Stimulated activated CD8-positive, alpha-beta memory T cell treated with anti-CD3 and anti-CD28 coated beads, Interleukin-7, amount 100 ng/mL, for 24 hours (primary cell): ENCODE measurements at places on chromosomes 11 and 22.
A peak's percentile ranks its signal among the peaks of the same experiment; 100 is the strongest.

DNA sequence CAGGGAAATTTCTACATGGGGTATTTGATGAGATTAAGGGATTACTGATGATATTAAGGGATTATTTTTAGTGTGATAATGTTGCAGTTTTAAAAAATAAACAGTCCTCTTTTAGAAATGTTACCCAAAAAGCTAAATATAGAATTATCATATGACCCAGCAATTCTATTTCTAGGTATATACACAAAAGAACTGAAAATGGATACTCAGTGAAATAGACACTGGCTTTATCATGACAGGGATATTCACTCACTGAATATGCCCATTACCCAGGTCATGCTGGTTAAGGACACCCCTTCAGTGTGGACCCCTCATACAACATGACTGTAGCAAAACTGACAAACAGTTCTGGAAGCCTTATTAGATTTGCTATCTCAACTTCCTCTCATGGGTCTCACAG, 27.8 kb downstream of the USP28 start:
- no peak for DNase-seq

- DNase-seq, result no peak
Observed at GRCh38 chr11:114160894-114161293, 101.4 kb downstream of the ZBTB16 start.

- no peak for DNase-seq
Observed at GRCh38 chr22:26910845-26911244, 253.5 kb downstream of the MIAT start.

- no peak for DNase-seq
Observed at GRCh38 chr11:15826826-15827225, 529.5 kb downstream of the SOX6 start.

DNA sequence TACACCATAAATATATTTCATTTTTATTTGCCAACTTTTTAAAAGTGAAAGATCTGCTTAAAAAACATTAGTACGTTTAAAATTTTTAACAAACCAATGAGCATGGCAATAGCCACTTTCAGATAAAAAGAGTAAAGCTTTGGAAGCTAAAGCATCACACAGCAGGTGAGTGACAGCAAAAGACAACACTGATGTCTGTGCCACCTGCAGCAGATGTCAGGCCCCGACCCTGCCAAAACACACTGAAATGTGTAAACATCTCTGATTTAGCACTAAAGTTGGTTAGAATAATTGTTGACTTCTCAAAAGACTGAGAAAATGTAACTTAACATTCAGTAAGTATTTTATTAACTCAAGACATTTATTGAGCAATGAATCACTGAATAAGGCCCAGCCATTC, 232.9 kb downstream of the DLG2 start:
- DNase-seq, result no peak

- DNase-seq, result no peak
Observed at GRCh38 chr11:2375341-2375853, 1.7 kb upstream of the CD81 start.

DNA sequence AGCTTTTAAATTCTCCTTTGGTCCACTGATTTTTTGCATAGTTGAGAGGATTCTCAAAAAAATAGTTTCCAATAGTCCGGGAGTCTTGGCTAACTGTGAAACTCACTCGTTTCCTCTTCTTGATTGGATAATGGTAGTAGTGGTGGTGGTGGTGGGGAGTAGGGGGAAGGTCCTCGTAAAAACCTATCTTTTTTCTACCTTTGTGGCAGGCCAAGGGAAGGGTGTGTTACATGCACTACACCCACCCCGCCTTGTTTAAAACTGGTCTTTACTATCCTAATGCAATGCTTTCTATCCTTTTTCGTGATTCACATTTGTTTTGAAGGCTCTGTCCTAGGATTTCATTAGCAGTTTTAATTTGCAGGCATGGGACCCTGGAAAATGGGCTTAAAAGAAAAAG, 4.8 kb downstream of the TEAD1 start:
- DNase-seq, result no peak

DNA sequence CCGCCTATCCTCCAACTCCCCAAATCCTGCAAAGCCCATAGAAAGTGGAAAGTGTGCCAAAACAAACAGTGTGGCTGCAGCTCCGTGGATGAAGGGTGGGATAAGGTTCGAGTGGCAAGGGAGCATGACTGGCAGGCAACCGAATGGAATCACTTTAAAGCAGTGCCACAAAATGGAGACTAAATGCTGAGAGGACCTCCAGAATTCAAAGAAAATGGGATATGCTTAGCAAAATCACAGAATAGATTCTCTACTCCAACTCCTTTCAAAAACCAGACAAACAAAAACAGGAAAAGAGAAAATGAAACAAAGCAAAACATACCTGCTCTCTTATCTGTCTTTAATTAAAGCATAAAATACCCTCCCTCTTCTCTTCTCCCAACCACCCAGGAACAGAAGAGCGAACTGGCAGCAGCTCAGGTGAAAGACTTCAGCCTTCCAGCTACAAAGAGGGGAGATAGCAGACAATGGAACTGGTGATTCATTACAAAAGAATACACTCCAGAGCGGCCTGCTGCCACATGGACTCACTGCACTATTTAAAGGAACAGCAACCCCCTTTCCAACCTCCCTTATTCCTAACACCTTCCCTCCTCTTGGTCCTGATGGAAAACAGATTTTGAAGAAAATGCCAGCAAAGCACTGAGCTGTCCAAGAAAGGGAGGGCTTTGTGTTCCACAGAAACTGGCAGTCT, 118.5 kb downstream of the APOL5 start:
- DNase-seq, result no peak

- DNase-seq, result no peak
Observed at GRCh38 chr11:63629426-63629825, 15.2 kb upstream of the PLAAT3 start.

- DNase-seq, result no peak
Observed at GRCh38 chr22:39361496-39361895, 11.7 kb downstream of the SYNGR1 start.

DNA sequence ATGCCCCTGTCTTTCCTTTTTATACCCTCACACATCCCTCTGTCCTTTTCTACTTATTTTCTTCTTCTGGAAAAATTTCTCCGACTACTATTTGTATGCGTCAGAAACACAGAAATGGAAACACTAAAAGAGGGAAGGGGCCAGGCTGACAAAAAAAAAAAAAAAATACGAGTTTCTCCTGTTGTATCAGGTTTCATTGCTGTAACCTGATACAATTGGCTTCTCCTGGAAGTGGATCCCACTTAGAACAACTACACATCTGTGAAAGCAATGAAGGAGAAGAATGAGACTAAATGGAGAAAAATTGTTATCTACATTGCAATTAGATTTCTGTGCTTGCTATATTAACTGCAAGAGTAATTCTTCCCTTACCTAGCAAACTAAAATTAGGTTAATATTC, 393.9 kb downstream of the GUCY1A2 start:
- DNase-seq, result no peak

- no peak for DNase-seq
Observed at GRCh38 chr22:37239336-37240239, 4.5 kb downstream of the RAC2 start.

DNA sequence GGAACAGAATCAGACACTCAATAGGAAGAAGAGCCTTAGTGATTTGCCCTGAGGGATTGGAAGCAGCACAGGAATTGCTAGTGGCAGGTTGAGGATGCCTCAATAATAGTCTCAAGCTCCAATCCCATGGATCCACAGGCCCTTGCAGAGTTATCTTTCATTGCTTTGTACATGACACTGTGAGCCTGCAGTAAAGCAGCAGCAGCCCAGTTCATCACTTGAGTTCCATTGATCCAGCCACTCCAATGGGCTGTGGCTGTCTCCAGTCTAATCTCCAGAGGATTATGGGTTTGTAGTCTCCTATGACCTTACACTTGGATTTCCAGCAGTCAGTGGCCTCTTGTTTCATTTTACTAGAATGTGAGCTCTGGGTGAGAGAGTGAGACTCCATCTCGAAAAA, 45.4 kb downstream of the AAMDC start:
- DNase-seq, result no peak

DNA sequence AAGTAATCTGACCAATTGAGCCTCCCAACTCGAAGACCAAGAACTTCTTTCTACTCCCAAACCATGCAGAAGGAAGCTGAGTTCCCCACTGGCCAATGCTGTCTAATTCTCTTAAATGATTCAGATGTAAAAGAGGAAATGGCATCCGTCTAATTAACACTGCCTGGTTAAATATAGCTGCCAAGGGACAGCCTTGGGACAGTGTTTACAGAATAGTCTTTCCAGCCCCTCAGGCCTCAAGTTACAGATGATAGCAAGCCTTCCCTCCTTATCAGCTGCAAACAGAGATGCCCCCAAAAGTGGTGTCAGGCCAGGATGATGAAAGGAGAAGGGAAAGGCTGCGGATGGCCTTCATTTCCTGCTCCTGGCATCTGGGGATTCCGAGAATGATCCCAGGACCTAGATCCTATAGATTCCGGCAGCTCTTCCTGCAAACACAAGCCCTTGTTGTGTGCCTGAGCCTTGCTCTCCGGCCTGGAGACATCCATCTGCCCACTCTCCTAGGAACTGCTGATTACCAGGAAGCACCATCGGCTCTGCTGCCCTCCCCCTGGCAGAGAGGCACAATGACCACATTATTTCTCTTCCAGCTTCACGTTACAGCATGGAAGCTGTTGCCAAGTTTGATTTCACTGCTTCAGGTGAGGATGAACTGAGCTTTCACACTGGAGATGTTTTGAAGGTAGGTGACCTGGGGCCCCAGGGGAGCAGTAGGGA, 13.5 kb upstream of the TMA7B start:
- DNase-seq, result no peak

DNA sequence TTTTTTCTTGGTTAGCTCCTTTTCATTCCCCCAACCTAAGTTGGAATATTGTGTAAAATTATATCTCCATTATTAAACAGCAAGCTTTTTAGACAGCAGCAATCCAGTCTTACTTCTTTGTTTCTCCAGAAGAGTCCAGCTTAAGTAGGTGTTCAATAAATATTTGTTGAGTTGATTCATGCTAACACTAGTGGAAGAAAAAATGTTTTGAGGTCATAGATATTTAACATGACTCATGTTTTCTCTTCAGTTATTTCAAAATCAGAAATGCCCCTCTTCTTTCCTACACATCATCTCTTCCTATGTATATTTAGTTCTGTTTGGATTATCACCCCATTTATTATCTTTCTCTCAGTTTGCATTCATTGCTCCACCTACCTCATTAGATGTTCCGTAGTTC, 20.3 kb downstream of the CCDC83 start:
- DNase-seq, result no peak

- DNase-seq, result no peak
Observed at GRCh38 chr11:118918686-118919280, 6.9 kb downstream of the BCL9L start.

- no peak for DNase-seq
Observed at GRCh38 chr11:117906126-117906525, 23.1 kb downstream of the TMPRSS13 start.

DNA sequence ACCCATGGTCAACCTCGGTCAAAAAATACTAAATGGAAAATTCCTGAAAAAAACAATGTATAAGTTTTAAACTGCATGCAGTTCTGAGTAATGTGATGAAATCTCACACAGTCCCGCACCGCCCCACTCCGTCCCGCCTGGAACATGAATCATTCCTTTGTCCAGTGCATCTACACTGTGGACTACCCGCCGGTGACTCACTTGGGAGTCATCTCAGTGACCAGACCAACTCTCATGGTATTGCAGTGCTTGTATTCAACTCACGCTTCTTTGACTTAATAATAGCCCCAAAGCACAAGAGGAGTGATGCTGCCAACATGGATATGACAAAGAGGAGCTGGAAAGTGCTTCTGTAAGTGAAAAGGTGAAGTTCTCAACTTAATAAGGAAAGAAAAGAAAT, 48.8 kb downstream of the ARHGAP32 start:
- no peak for DNase-seq

DNA sequence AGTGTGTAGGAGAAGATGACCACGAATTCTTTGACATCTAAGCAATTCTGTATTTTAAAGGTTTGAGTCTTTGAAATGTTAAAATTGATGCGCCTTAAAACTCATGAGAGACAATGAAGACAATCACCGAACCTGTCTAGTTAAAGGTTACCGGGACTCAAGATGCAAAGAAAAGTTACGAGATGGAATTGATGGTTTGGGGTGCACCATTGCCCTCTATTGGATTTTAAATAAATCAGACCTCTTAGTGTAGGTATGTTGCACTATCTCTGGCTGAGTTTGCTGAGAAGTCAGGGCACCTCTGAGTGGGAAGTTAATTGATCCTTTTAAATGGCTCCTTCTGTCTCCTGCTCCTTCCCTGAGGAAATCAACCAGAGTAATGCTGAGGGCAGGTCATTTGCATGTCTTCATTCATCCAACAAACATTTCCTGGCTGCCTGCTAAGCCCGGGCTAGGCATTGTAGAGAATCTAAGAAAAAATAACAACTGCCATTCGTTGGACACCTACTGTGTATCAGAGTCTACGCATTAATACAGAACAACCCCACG, 19.4 kb upstream of the TMA7B start:
- DNase-seq, result no peak

DNA sequence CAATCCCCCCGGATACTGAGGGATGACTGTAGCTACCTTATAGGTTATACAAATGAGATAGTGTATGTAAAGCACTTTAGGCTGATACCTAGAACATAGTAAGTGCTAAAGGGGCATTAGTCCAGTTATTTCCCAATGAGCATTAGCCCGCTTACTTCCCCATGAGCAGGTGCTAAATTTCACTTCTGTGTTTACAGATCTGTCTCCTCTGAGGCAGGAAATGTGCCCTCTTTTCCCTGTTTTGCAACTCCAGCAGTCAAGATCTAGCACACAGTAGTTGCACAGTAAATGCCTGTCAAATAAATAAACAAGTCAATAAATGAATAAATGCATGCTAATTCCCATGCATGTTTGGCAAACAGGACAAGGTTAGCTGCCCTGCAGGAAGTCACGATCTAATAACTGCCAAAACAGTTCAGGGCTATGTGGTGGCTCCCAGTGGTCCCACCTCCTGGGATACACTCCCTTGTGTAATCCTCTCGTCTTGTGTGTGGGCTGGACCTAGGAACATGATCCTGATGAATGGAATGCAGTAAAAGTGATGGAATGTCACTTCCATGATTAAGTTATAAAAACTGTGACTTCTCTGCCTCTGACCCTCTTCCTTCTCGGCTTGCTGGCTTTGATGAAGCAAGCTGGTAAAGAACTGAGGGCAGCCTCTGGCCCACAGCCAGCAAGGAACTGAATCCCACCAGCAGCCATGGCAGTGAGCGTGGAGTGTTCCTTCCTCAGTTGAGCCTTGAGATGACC, 459.0 kb downstream of the SOX6 start:
- no peak for DNase-seq

DNA sequence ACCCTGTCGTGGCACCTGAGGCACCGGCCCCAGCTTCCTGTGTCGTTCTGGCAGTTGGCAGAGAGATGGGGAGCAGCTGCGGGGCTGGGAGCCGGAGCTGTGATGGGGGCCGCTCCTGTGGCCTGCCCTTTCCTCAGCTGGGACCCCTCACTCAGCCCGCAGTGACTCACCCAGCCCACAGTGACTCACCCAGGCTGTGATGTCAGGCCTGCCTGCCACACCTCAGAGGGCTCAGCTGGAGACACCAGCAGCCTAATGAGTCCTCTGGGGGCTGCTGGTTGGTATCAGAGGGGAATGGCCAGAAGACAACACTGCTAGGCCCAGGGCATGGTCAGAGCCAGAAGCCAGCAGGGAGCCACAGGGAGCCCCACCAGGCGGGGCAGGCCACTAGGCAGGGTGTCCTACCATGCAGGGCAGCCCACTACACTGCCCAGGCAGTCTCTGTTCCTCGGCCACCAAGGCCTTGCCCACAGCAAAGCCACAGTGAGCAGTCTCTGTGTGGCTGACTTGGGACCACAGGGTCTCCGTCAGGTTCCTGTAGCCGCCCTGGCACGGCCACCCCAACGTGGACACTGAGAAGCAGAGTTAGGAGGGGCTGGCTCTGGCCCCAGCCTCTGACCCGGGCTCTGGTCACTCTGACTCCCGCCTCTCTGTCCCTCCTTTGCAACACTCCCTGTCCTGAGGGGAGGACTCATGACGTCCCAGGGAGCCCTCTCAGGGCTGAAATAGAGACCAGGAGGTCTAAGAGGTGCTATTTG, 4.2 kb upstream of the FXYD2 start:
- peak; percentile 78 for DNase-seq
